ENCODE measurements at places on chromosomes 6 and 20. TPM values are rescaled to one million over a fixed set of nuclear protein-coding genes. Genes with fewer than 3 reads are reported as not detected.

DNA sequence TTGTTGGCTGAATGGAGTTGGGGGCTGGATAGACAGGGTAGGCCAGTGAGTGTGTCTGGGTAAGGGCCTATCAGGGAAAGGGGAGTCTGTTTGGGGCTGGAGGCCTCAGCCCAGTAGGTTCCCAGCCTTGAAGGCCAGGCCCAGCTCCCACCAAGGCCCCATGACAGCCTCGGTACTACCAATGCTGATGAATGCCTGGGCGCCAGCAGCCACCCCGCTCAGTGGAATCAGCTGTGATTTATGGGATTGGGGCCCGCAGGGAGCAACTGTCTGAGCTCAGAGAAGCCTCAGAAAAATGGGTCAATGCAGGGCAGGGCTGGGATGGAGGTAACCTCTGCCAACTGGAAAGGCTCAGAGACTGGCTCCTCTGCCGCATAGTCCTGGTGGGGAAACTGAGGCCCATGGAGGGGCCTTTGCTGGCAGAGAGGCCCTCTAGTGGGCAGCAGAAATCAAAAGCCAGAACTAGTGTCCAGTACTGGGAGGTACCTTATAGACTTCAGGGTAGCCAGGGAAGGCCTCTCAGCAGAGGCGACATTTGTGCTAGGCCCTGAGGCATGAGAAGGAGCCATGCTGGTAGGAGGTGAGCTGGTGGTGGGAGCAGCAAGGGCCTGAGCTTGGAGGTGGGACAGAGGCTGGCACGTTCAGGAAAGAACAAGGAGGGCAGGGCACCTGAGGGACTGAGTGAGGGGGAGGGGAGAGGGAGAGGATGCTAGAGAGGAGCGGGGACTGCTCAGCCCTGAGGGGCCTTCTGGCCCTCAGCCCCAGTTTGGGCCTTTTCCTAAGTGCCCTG lies 36.4 kb downstream of the DLGAP4 start:
- peak; percentile 4 for DNase-seq

- no peak for DNase-seq
Measured at GRCh38 chr6:109239651-109240321, 142.5 kb downstream of the CD164 start.

DNA sequence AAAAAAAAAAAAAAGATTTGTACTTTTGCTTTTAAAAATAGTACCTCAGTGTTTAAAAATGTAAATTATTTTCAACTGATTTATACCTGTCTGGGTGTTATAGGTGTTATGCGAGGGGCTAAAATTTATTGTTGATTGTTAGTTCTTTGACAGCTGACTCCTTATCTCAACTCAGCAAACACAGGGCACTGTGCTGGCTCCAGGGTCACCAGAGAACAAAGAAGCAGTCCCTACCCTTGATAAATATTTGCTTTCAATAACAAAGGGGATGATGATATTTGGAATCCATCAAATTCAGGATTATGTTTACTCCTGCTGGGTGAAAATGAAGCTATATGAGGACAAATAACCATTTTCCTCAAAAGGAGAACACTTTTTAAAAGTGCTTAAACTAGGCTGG lies 34.2 kb upstream of the KAT14 start:
- no peak for DNase-seq

- DNase-seq = no peak
Measured at GRCh38 chr20:57679113-57679512, 30.7 kb downstream of the PMEPA1 start.

DNA sequence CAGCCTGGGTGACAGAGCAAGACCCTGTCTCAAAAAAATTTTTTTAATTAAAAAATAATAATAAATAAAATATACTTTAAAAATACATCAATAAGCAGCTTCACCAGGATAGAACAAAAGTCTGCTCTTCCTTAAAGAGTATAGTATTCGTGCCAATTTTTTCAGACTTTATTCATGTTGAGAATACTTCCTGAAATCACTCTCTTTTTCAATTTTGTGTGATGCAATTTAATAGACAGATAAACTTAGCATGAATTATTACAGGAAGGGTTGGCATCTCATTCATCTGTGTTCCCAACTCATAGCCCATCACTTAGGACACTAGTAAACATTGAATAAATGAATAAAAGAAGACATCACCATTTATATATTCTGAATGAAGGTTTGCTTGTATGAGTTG lies 52.4 kb downstream of the IPCEF1 start:
- no peak for DNase-seq

- no peak for DNase-seq
Measured at GRCh38 chr6:151701911-151702562, 105.4 kb upstream of the ESR1 start.

- no peak for DNase-seq
Measured at GRCh38 chr6:33667776-33668175, 43.7 kb downstream of the UQCC2 start.

DNA sequence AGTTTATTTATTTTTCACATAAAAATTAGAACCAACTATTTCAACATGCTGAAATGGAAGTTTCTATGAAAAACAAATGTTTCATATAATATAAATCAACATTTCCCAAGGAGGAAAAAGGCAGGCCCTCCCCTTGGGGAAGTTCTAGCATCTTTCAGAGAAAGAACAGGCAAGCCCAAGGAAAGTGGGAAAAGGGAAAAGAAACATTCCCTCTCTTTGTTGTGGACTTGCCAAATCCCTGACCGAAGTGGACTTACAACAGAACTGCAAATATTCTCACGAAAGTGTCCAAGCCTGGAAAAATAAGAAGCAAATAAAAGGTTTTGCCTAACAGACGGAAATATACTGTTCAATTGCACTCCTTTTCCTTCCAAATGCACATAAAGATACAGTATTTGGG lies 214.4 kb downstream of the ATXN1 start:
- no peak for DNase-seq

DNA sequence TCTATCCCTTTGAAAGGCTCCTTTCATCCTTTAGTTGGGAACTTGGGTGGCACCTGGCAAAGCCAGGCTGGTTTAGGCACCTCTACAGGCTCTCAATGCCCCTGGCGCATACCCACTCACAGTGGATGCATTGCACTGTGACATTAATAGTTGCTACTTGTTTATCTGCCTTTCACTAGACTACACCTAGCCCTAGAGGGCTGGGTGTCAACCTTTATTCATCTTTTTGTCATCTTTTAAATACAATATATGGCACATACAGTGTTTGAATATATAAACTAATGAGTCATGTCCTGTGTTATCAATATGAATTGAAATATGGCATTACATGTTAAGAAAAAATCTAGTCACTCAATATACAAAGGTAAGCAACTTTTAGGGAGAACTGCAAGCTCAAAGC lies 120.0 kb upstream of the BCLAF1 start:
- DNase-seq = no peak

- DNase-seq = no peak
Measured at GRCh38 chr6:78909391-78909790, 42.0 kb downstream of the IRAK1BP1 start.

DNA sequence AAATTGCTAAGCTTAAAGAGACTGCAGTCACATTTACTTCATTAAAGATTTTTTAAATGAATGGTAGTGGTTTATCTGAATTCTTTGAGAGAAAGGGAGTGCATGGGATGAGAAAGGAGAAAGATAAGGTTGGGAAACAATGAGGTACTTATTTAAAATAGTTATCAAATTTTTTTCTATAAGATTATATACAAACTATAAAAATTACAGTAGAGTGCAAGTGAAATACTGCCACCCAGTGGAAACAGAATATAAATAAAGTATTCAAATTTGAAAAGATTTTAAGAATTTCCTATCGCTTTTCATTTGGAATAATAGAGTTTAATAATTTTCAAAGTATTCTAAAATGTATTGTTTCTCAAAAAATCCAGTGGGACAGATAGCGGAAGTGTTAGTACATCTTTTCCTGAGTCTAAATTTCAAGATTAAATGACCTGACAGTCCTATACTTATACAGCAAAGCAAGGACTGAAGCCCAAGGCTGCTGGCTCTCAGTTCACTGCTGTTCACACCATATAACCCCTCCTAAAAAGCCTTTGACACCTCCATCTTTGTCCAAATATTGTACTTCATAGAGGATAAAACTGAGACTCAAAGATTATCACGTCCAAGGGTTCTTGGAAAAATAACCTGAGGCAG lies 31.1 kb downstream of the EPM2A start:
- DNase-seq = no peak

GRCh38 chr6:53361549-53362031 lies 12.8 kb upstream of the ELOVL5 start:
- DNase-seq = no peak

GRCh38 chr6:47631269-47631772 lies 67.1 kb upstream of the ADGRF4 start:
- DNase-seq = no peak

DNA sequence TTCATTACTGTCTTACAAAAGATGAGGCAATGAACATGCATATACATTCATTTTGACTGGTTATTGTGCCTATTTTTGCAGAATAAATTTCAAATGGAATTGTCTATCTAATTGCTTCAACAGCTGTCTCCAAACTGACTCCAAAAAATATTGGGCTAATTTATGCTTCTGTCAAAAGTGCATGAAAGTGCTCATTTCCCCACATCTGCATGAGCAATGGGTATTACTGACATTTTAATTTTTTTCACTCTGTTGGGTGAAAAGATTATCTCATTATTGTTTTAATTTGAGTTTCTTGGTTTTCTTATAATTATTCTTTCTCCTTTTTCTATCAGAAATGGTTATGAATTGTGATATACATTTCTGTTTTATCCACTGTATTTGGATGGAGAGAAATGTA lies 404.2 kb downstream of the QKI start:
- no peak for DNase-seq

GRCh38 chr6:148525453-148525852 lies 182.8 kb downstream of the SASH1 start:
- DNase-seq = no peak

DNA sequence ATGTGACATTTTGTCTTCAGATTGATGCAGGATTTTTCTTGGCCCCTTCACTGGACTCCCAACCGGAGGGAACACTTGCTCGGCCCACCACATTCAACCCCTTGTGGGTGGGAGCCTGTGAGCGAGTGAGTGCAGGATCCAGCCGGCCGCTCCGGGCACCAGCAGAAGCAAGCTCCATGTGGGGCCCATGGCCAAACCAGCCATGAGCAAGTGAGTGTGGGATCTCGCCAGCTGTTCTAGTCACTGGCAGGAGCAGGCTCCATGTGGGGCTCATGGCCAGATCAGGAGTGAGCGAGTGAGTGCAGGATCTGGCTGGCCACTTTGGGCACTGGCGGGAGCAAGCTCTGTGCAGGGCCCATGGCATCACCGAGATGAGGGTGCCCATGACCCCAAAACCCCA lies 42.6 kb downstream of the OSTM1 start:
- no peak for DNase-seq

- no peak for DNase-seq
Measured at GRCh38 chr6:37435816-37436215, 2.8 kb downstream of the CMTR1 start.

- DNase-seq = no peak
Measured at GRCh38 chr6:36915599-36915998, 29.8 kb downstream of the C6orf89 start.

DNA sequence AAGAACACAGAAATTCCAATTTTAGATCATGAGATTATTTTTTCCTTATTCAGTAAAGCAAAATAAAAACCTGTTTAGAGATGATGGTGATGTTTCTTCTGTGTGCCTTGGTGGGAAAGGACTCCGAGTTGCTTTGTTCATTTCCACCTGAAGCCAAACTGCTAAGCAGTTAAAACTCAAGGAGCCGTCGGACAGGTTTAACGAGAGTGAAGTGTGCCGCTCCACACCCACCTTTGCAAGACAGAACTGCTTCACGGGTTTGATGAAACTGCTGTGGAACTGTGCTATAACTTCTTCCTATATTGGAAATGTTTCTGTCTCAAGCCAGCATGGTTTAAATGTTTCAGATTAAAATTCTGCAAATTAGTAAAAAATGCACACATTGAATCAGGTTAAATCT lies 9.2 kb upstream of the DSP start:
- DNase-seq = no peak

GRCh38 chr6:89794324-89794723 lies 25.3 kb downstream of the MDN1 start:
- DNase-seq = no peak

DNA sequence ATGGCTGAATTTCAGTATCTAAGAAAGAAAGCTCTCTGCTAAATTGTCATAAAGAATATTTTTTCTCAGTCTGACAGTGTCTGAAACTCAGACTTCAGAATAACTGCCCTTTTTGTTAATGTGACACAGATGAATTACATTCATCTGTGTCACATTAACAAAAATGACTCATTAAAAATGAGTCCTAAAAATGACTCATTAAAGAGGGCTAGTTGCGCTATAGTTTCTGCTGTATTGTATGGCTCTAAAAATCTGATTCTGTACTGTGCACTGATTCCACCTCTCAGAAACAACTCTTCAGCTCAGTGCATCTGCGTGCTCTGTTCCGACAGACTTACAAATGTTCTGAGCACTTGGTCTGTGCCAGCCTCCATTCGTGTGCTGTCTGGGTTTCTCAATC lies 15.0 kb downstream of the RNF114 start:
- no peak for DNase-seq

DNA sequence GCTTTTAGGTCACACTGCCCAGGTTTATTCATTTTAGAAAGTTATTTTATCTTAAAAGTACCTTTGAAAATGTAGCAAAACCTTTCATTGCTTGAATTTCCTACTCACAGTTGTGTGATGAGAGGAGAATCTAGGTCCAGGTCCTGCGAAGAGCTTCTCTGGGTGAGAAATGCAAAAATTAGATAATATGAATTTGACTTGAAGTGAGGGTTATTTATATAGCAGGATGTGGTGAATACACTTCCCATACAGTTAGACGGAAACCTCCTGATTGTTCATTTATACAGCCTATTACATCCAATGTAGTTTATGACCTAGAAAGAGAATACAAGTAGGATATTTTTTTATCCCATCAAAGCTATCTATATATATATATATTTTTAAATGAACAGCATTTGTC lies 30.5 kb downstream of the CDKAL1 start:
- DNase-seq = no peak

- DNase-seq = no peak
Measured at GRCh38 chr6:4316867-4317400, 181.6 kb upstream of the ECI2 start.

GRCh38 chr6:44016131-44016870 lies 111.0 kb downstream of the MRPL14 start:
- no peak for DNase-seq

GRCh38 chr20:24605937-24606455 lies 136.6 kb downstream of the SYNDIG1 start:
- no peak for DNase-seq

- peak; percentile 79 for DNase-seq
Measured at GRCh38 chr6:36848658-36849441, 9.6 kb upstream of the CPNE5 start.

GRCh38 chr20:40291493-40292135 lies 397.4 kb downstream of the MAFB start:
- no peak for DNase-seq

GRCh38 chr20:10543480-10543879 lies 108.4 kb downstream of the SLX4IP start:
- no peak for DNase-seq

- no peak for DNase-seq
Measured at GRCh38 chr6:129351807-129352206, 358.2 kb downstream of the ARHGAP18 start.

Gene EEF1A2
- total RNA-seq = 55.3 TPM

Gene ZSCAN12
- total RNA-seq = 16.7 TPM

Gene PRR18
- total RNA-seq = not detected

Gene FAM110A
- total RNA-seq = 152 TPM

Gene ZGPAT
- total RNA-seq = 41.5 TPM

Gene ASIP
- not detected for total RNA-seq

Gene BCKDHB
- 13.6 TPM for total RNA-seq

Gene MRAP2
- total RNA-seq = 5.1 TPM

Gene ATAT1
- 131 TPM for total RNA-seq

Gene ME1
- total RNA-seq = 3.5 TPM

Gene ADGB
- total RNA-seq = not detected

Gene HLA-DPB1
- 4.7 TPM for total RNA-seq

Measured in glutamatergic neuron (in vitro differentiated cells).